Dermis microvascular lymphatic vessel endothelial cell (primary cell): ENCODE measurements at places on chromosomes 2 and 18. TPM values are rescaled to one million over a fixed set of nuclear protein-coding genes. Genes with fewer than 3 reads are reported as not detected.

NT5C1B gene
- total RNA-seq, result not detected in 2 replicates

DNA sequence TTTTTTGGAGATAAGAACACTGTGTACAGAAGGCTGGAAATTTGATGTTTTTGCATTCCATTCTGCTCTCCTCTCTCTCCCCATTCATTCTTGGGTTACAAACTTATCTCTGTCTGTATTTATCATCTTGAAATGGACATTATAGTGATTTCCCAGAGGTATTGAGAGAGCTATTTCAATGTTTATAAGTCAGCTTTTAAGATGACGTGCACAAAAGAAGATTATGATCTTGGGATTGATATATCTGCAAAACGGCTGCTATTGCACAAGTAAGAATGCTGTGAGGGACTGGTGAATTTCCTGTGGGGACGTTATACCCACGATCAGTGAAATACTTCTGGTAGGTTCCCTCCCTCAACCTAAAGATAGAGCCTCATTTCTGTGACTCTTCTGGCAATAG, 61.0 kb upstream of the DTNA start:
- DNase-seq, result no peak

- DNase-seq, result no peak
Measured at GRCh38 chr2:77488141-77488540, 34.0 kb downstream of the LRRTM4 start.

GRCh38 chr2:212448698-212449097, 89.9 kb downstream of the ERBB4 start:
- no peak for DNase-seq

DNA sequence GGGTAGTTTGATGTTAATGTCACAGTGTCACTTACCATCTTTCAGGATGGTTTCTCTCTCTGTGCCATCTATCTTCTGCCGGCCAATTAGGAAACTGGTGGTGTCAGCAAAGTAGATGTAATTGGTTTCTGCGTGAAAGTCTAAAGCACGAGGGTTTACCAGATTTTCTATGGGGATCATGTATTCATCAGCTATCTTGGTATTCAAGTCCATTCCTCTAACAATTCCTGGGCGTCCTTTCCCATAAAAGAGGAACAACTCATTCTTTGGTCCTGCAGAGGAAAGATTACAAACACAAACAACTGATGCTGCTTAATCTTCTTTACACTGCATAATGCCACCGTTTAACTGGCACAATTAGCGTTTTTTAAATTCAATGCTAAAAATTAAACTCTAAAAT, 1081.9 kb downstream of the LRP1B start:
- no peak for DNase-seq

- DNase-seq, result no peak
Measured at GRCh38 chr2:140861666-140862065, 1269.2 kb downstream of the LRP1B start.

DNA sequence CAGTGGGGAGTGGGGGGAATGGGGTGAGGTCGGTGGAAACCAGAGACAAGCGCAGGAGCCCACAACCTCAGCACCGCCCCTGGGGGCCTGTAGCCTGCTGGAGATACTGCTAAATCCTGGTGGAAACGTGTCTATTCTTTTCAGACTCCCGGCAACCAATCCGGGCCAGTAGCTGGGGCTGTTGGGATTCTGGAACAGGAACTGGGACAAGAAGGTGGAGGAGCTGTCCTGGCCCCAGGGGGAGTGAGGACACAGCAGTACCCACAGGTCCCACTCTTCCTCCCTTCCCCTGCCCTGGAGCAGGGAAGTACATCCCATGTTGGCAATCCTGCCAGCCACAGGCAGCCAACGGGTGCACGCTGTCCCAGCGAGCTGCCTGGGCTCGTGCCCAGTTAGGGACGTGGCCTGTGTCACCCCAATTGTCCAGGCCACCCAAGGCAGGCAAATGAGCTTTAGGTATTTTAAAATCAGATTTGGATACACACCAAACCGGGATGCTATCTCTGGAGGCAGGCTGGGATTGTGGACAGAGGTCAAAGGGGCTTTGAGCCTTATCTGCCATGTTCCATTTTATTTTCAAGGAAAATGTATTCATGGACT, 51.8 kb downstream of the HS1BP3 start:
- DNase-seq, result peak; percentile 87

- DNase-seq, result peak; percentile 96
Measured at GRCh38 chr2:60957643-60958042, 59.9 kb upstream of the PEX13 start.

DNA sequence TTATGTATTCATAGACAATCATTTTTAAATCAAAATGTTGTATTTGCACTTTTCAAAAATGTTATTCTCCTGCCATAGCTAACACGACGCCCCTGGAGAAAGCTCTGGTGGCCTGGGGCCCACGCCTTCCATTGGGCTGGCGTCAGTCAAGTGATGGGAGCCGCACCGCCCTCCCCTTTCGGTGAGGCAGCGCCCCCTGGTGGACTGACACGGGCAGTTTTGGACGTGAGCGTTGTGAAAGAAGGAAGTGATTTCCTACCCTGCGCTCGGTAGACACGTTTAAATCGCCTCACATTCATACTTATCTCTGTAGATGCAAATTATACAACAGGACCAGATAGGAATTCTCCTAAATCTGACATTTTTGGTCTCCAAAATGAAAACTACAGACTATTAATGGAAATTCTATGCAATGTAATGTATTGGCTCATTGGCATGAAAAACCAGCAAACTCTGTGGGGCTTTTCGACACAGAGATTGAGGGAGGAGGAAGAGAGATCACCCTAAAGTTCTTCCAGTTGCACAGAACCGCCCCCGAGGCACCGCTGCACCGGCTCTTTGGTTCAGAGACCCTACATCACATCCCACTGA, 326.2 kb upstream of the SOX11 start:
- DNase-seq, result no peak

DNA sequence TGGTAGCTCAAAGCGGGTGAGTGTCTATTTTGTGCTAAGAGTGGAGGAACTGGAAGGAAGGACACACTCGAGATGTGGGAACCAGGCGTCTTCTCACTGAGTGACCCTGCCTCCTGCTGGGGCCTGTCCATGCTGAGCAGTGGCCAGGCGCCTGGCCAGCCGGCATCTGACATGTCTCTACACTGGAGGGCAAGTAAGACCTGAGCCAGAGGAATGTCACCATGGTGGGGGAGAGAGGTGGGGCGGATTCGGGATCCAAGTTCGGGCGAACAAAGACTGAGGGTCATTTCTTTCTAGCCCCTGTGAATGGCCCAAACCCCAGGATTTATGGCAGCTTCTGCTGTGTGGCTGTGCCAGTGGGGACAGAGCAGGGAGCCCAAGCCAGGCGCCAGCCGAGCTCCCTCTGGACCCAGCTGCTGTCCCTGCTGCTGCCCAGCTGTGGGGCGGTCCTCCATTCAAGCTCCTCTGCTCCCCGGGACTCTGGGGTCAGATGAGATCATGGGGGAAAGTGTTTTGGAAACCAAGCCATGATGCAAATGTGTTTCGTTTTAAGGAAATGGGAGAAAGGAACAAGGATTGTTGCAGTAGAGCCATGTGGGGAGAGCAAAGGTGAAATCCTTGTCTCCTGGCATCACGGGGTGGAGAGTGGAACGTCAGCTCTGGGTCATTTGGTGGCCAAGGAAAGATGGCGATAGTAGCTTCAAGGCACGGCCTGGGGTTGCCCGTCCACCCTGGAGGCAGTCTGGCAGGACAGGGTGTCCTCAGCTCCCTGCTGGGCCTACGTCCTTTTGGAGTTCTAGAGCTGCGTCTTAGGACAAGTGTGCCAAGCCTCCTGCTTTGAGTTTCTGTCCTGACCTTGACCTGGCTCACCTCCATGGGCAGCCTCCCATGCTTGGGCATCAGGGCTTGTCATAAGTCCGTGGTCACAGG, 8.1 kb downstream of the ACKR3 start:
- no peak for DNase-seq
